ENCODE measurements at places on chromosomes 5 and 9. TPM values are rescaled to one million over a fixed set of nuclear protein-coding genes. Genes with fewer than 3 reads are reported as not detected.

GRCh38 chr5:90876366-90876765 lies 317.8 kb downstream of the ADGRV1 start:
- no peak for DNase-seq

DNA sequence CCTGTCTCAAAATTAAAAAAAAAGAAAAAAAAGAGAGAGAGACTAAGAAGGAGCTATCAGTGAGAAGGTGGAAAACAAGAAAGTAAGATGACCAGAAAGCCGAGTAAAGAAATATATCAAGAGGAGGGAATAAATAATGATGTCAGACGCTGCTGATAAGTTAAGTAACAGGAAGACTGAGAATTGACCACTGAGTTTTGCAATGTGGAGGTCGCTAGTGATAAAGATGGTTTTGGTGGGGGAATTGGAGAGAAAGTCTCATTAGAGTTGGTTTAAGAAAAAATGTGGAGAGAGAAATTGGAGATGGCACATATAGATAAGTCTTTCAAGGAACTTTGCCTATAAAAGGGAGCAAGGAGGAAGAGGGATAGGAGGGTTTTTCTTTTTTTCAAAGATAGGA lies 91.9 kb downstream of the RAD23B start:
- no peak for DNase-seq

GRCh38 chr5:7394889-7395431 lies 978 bp upstream of the ADCY2 start:
- DNase-seq: no peak

- DNase-seq: no peak
Observed at GRCh38 chr5:90981177-90981576, 401.9 kb downstream of the ARRDC3 start.

DNA sequence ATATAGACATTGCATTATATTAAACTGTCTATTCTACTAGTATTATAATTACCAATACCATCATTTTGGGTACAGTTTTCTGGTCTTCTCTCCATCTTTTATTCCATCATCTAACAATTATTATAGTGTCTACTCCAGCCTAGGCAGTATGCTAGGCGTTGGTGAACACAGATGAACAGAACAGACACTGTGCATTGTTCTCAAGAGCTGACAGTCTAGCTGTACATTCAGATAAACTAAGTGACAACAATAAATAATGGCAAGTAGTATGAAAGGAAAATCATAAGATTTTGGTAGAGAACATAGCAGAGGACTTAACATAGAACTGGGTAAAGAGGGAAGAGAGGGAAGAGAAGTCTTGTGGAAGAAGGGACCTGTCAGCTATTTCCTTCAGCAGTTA lies 12.5 kb upstream of the SGCD start:
- no peak for DNase-seq

- no peak for DNase-seq
Observed at GRCh38 chr5:62138607-62139006, 167.4 kb upstream of the KIF2A start.

TPPP gene
- total RNA-seq: 0.14 TPM

DNA sequence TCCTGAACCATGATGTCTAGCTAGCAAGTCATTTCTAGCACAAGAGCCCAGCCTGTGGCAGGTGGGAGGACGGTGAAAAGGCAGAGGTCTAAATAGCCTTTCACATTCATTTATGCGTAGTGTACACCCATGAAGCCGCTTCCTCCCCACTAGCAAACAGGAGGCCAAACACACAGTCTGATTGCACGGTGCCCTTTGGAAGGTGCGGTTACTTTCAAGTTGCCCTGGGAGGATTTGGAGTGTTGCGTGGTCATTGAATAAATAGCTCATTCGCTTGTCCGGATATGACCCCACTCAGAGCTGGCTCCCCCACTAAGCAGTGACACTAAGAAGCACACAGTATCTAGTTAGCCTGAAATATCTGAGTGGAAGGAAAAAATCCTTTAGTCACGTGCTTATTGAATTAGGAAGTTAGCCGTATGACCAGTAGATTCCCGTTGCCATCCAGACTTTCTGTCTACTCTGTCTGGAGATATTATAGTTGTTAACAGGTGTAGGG lies 664 bp upstream of the ARSB start:
- peak; percentile 56 for DNase-seq

GRCh38 chr5:168001318-168001717 lies 290.1 kb upstream of the WWC1 start:
- no peak for DNase-seq

GPR151 gene
- total RNA-seq: not detected

- DNase-seq: no peak
Observed at GRCh38 chr5:162230348-162230747, 162.8 kb downstream of the GABRG2 start.

GRCh38 chr5:168670881-168671575 lies 91.9 kb upstream of the PANK3 start:
- no peak for DNase-seq

CBY3 gene
- not detected for total RNA-seq

GRCh38 chr5:179758955-179759354 lies 26.3 kb downstream of the MAML1 start:
- DNase-seq: no peak

SAXO1 gene
- not detected for total RNA-seq

SLC6A18 gene
- total RNA-seq: not detected

EFNA5 gene
- 36.1 TPM for total RNA-seq

DNA sequence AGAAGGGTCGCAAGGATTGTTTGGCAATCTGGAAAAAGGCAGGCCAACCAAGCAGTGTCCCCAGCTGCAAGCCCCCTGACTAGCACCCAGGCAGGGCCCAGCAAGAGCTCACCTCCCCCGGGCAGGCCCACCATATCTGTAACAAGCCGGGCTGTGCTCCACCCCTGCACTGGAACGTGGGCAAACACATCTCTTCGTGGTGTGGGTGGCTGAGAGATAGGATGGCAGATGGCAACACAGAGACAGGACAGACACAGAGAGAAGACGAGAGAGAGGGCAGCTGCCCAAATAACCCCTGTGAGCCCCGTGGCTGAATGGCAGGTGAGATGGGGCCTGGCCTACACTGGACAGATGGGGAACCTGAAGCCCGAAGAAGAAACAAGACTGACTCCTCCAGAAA lies 9.4 kb downstream of the BBLN start:
- no peak for DNase-seq

DMRT3 gene
- not detected for total RNA-seq

GRCh38 chr9:19769213-19769612 lies 19.6 kb downstream of the SLC24A2 start:
- DNase-seq: no peak

DNA sequence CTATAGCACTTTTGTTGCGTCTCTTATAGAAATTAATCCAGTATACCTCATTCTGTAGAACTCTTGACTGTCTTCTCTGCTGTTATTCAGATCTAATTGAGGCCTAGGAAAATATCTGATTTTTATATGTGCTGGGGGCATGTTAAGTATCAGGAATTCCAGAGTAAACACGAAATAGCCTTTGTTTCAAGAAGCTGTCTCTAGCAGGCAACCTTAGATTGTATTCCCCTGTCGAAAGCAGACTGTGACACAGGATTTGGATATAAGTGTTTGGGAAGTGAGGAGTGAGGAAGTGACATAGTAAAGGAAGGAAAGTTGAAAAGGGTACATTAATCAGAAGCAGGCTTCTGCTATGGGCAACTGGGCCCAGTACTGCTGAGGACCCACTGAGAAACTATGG lies 72.1 kb upstream of the RASA1 start:
- peak; percentile 47 for DNase-seq

DNA sequence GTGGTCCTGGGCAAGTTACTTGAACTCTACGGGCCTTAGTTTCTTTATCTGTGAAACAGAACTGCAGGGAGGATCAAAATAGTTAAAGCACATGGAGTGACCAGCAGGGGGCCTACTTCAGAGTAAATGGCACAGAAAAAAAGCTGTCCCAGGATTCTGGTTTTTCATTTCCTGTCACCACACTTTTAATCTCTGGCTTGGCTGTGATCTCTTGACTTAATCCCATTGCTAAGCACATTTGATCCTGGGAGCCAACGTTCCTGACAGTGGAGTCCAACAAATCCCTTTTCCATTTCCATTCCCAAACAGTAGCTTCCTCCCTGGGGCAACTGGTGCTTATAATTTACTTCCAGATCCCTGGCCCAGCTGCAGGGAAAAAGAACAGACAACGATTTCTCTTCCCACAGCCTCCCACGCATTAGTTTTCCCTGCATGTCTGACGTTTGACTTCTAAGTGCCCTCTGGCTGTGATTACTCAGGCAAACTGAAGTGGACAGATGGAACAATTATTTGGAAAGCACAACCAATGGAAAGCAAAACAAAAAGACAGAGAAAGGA lies 136.5 kb upstream of the STK32A start:
- peak; percentile 44 for DNase-seq

DNA sequence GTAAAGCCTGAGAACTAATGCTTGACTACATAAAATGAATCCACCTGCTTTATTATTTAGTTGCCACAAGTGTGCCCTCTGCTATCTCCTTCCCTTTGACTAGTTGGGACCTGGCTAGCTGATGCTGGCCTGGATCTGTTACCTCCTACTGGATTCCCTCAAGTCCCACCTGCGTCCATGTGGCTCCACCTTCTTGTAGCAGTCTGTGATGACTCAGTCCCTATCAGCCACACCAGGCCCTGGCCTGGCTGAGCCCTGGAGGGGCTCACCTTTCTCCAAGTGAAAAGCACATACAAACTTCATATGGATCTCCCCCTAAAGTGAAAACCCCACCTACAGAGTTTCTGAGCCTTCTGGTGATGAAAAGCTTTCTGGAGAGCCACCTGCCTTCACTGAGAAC lies 611.4 kb downstream of the SEMA5A start:
- DNase-seq: no peak

- DNase-seq: no peak
Observed at GRCh38 chr5:139912804-139913203, 117.2 kb downstream of the PSD2 start.

- DNase-seq: no peak
Observed at GRCh38 chr5:9034649-9035048, 511.2 kb downstream of the SEMA5A start.

- no peak for DNase-seq
Observed at GRCh38 chr9:84673806-84674205, 4.3 kb downstream of the NTRK2 start.

All from dermis blood vessel endothelial cell (primary cell).